ENCODE measurements at places on chromosomes 6 and 20.

DNA sequence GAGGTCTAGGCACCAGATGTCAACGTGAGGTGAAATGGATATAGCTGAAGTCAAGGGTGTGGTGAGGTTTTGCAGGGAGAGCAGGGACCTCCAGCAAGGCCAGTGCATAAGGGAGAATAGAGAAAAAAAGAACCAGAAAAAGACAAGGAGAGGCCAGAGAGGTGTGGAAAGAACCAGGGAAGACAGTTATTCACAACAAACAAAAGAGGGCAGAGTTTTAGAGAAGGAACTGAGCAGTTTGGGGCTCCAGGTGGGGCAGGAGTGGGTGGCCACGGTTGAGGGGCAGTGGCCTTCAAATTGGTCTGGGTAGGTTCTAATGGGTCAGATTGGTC lies 11.6 kb upstream of the NQO2 start:
- DNase-seq, result no peak

- no peak for DNase-seq
These were observed 521 bp downstream of the CDK5RAP1 start for GRCh38 chr20:33400812-33401183.

DNA sequence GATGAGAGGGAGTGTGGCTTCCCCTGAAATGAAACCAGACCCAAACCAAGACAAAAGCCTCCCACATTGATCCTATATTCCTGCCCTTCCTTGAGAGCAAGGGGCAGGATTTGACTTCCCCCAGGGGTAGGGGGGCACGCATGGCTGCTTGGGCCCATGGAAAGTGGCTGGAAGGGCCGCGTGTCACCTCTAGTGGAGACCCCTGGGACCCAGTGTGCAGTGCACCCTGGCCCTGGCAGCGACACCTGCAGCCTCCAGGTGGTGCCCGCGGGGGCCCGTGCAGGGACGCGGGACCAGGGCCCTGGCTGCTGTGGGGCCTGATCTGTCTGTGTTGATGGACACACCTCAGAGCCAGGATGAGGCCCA lies 18.0 kb upstream of the SLCO4A1 start:
- DNase-seq, result no peak

DNA sequence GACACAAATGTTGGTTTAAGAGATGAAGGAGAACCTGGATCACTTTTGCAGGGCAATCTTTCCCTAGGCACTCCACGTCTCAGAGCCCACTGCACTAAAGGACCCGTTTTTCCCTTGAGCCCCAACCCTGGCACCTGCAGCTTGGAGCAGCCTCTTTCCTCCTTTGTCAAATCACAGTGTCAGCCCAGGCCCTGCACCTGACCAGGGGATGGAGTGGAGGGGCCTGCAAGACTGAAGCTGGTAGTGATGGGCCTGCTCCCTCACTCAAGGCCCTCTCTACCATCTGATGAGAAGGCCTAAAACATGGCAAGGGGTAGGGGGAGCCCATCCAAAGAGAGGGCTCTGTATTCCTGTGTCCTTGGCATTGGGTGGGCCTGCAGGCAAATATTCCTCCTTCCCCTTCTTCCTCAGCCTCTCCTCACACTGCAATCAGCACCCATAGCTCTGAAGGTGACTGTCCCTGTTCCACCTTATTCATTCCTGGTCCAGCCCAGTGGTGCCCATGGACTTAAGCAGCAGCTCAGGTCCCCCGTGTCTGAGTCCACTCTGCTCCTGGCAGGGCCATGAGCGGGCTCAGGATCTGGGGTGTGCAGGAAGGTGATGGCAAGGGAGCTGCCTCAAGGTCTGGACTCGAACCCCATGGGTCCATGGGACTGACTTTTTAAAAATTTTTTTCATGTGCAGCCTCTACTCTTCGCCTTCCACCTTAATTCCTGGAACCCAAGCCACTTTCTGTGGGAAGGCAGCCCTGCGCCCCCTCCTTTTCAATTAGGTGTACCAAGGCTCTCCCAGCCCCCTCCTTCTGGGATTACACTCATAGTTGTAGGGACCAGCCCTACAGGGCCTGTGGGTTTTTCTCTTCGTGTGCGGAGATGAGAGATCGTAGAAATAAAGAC lies 6.7 kb downstream of the RAET1G start:
- DNase-seq, result no peak

DNA sequence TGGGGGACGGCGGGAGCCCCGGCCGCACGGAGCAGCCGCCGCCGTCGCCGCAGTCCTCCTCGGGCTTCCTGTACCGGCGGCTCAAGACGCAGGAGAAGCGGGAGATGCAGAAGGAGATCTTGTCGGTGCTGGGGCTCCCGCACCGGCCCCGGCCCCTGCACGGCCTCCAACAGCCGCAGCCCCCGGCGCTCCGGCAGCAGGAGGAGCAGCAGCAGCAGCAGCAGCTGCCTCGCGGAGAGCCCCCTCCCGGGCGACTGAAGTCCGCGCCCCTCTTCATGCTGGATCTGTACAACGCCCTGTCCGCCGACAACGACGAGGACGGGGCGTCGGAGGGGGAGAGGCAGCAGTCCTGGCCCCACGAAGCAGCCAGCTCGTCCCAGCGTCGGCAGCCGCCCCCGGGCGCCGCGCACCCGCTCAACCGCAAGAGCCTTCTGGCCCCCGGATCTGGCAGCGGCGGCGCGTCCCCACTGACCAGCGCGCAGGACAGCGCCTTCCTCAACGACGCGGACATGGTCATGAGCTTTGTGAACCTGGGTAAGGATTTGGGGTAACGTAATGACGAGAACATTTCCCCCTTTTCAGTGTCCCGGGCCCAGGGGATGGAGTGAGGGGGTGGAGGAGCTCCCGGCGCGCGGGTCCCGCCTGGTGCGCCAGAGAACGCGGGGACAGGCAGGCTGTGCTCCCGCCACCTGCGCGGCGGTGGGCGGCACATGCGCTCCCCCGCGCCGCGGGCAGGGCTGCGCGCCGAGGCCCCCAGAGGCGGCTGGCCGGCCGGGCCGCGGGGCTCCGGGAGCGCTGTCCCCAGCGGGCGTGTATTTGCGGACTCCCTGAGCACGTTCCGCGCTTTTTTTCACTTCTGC lies 1.4 kb downstream of the BMP6 start:
- DNase-seq, result no peak

GRCh38 chr20:15072316-15072715 lies 734.9 kb upstream of the FLRT3 start:
- DNase-seq, result no peak

DNA sequence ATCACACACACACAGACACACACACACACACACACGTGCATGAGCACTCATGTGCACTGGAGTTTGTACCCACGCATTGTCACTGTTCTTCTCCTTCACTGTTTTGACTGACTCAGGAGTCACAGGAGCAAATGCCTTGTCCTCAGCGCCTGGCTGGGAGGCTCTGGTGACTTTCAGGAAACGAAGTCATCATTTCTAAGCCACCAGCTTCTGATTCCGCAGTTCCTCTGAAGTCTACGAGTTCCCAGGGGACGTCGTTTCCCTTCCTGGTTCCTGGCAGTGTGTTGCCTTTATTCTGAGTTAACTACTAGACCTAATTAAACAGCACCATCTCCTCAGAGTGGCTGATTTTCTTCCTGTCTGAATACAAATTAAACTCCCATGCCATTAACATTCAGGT lies 82.2 kb upstream of the PMEPA1 start:
- no peak for DNase-seq

DNA sequence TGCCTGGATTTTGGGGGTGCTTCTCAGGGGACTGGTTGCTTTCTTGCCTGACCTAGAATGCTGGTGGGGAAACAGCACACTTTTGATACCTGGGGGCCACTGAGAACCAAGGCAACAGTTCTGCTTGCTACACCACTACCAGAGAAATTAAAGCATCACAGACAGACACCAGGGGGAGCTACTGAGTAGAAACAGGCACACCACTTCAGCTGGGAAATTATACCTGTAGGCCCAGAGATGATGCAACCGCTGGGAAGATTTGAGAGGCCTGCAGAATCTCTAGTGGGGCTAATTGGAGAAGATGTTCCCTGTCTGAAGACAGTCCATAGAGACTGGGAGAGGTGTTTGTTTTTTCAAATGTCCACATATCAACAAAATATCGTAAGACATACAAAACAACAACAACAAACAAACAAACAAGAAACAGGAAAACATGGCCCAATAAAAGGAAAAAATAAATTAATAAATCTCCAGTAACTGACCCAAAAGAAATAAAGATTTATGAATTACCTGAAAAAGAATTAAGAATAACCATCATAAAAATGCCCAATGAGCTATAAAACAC lies 129.4 kb upstream of the RIN2 start:
- DNase-seq, result peak; percentile 10

DNA sequence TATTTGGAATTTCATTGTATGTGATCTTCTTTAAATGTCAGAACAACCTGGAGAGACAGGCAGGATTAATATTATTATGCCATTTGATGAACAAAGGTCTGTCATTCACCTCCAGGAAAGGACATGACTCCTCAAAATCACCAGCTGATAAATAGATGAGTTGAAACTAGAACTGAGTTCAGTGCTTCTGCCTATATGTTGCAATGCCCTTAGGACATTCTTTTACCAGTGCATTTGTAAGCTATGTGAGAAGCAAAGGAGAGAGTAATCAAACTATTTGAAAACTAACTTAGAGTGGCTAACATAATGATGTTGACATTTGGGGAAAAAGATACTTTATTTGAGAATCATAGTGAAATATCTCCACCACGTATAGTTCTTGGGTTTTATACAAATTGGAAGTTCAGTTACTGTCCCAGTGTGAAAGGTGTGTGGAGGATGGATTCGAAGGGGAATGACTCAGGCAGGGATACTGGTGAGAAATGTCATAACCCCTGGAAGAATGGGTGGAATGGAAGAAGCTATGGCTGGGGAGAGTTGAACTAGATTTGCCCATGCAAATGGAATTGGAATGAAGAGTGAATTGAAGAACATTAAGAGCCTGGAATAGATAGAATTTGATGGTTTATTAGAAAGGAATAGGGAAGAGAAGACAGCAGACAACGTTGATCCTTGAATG lies 21.5 kb downstream of the PKIB start:
- DNase-seq, result no peak

DNA sequence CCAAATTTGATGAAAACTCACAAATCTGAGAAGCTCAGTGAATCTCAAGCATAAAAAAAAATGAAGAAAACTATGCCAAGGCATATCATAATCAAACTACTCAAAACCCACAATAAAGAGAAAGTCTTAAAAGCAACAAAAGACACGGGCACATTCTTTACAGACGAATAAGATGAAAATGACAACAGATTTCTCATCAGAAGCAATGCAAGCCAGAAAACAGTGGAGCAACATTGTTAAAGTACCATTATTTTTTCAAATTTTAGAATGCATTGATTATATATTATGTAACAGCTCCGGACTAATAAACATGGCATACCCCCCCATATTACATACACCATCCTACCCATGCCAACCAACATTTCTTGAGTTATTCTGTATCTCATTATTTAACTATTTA lies 55.3 kb upstream of the INSM1 start:
- DNase-seq, result no peak

GRCh38 chr6:43250992-43251373 lies 7.7 kb downstream of the TTBK1 start:
- no peak for DNase-seq

DNA sequence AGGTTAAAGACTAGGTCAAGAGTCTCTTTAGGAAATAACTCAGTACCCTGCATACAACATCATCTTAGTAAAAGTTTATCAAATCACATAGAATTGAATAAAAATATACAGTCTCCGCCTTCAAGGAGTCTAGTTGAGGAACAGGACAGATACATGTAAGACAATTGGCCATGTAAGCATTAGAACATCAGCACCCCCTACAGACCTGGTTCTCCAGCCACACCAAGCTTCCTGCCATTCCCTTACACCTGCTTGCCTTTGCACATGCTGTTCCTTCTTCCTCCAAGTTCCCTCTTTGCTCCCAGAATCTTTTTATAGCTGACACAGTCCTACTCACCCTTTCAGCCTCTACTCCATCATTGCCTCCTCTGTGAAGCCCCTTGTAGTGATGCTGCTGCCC lies 187.8 kb upstream of the LRFN2 start:
- DNase-seq, result no peak

DNA sequence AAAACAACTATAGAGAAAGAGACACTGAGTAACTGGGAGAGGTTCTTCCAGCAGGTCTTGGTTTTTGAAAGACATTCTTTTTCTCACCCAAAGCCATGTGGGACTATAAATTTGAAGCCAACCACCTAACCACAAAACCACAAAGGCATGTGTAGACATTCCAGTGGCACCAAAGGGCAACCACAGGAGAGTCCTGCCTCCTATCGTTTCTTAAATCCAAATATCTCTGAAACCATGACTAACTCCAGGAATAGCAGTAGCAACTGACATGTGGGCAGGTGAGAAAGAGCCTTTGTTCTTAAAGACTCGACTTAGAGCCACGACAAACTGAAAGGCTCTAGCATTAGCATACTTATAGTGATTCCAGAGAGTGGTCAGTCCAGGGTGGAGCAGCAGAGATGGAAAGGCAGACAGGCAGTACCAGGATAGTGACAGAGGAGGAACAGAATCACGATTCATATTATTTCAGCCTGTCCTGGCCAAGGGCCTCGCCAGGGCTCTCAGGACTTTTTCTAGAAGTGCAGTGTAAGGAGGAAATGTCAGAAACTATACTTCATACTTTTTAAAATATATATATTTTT lies 9.4 kb upstream of the COL9A1 start:
- DNase-seq, result no peak

- no peak for DNase-seq
These were observed 12.1 kb upstream of the RAMACL start for GRCh38 chr6:166598441-166599138.

- DNase-seq, result no peak
These were observed 33.4 kb upstream of the INSM1 start for GRCh38 chr20:20334489-20334888.

- DNase-seq, result no peak
These were observed 12.0 kb upstream of the ANKRD60 start for GRCh38 chr20:58240471-58240870.

- DNase-seq, result no peak
These were observed 4.6 kb upstream of the CLDN20 start for GRCh38 chr6:155259204-155259603.

DNA sequence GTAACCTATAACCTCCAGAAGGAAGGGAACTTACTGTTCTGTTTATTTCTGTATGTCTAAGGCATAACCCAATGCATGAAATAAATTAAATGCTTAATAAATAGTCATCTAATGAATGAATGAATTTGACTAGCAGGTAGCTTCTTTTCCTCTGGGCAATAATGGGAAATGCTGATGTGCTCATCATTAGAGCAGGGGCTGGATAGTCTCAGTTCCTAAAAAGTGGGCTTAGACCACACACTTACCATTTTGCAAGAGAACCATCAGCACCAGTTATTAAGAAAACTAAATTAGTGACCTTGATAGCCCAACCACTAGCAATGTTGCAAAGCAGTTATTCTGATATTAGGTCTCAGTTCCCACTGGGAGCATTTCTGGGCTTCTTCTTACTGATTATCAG lies 449.7 kb downstream of the CDC5L start:
- DNase-seq, result no peak

DNA sequence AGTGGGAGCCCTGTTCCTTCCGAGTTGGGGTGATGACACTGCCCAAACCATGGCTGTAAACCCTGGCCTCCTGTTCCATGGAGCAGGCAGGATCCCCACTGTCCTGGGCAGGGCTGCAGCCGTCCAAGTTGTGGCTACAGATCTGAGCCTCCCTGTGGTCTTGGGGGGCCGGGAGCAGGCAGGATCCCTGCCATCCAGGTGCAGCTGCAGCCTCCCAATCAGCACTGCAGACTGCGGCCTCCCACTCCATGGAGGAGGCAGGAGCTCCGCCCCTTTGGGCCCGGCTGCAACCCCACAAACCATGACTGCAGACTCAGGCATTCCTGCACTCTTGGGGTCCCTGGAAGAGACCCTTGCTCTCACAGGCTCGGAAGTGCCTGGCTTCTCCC lies 872.1 kb upstream of the GJE1 start:
- DNase-seq, result no peak

Measured in activated gamma-delta T cell treated with anti-CD3 and anti-CD28 coated beads, Interleukin-2, amount 50 U/mL, for 16 hours (primary cell).